ENCODE measurements at places on chromosomes 16 and 17.

DNA sequence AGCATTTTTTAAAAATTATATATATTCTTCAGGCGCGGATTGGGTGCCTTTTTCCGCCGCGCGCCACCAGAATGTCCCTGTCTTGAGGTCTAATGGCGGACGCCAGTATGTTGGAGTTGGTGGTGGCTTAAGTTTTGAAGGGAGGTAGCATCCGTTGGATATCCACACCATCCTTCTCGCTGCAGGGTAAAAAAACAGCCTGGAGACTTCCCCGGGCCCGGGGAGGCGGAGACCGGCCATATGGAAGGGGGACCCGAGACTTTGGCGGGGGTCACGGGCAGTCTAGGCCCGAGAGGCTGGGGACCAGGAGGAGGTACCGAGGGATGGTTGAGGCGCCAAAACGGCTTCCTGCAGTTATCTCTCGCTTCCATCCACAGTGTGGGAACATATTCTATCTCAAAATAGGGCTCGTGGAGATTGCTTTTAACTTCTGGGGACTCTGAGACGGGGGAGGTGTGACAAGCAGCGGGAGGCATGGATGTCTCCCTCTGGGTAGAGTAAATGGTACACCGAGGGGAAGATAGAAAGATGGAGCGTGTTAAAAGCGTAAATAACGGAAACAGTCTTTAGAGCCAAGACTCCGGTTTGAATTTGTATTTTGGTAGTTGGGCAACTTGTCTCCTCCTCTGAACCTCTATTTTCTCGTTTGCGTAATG, at the start of gene SF3B3:
Gene SF3B3, plus strand, starts transcription at position 74 of the 656 bp plus-strand sequence. CDS start 2,841 bp downstream, outside the sequence.
- peak; percentile 88 for DNase-seq

DNA sequence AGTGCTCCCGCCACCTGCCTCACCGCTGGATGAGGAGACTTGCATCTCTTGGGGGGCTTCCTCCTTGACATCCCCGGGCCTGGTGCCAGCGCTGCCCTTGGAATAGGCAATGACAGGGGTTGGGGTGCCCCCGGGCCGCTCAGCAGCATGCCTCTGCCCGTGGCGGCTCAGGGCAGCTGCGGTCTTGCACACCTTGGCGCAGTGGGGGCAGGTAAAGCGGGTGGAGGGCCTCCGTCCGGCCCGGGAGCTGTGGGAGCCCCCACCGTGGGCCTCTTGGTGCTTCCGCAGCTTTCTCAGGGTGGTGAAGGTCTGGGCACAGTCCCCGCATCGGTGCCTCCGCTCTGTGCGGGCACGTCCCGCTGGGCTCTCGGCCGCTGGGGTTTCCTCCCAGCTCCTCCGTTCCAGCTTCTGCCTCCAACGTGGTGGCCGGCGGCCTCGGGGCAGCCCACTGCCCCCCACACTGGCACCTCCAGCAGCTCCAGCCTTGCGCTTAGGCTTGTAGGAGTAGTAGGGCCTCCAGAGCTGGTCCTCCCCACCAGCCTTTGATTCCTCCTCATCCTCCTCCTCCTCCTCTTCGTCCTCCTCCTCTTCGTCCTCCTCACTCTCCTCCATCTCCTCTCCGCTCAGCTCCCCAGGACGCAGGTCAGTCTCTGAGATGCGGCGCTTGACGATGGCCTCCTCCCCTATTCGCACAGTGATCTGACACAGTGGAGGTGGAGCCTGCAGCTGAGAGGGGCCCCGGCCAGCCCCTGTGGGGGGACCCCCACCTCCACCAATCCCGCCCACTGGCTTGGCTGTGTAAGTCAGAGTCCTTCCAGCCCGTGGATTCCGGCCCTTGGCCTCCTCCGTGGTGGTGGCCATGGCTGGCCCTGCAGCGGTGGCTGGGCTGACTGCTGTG, 16.7 kb downstream of the ZBTB4 start:
- DNase-seq: no peak

DNA sequence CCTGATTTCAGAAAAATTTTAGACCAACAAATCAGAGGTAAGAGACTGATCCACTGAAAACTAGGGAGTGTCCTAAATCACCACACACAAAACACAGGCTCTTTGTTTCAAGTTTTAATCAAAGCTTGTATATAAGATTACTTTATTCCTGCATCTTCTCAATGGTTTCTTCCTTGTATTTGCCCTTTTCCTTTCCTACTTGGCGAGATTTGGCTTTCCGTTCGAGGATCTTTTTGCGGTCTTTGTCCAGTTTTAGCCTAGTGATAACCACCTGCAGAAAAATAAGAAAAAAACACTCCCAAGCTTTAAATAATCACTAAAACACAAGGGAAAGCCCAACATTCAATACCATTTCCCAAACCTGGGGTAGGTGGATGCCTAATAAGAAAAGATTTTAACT, 918 bp upstream of the KRABD2 start:
- DNase-seq: no peak

DNA sequence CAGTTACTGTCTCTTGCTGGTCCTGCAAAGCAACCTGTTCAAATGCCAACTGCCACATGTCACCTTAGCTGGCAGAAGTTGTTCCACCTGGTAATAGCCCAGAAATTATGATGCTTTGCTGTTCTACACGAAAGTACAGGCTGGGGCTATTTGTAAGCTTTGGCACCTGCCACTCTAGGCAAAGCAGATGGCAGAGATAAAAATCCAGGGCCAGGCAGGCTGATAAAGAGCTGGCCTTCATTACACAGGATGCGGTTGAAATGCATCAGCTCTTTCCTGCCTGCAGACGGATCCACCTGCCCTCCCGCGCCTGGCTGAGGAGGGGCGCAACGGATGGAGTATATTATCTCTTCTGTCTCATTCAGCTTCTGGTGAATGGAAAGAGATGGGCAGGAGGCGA, 29.3 kb upstream of the KDM8 start:
- DNase-seq: peak; percentile 7

DNA sequence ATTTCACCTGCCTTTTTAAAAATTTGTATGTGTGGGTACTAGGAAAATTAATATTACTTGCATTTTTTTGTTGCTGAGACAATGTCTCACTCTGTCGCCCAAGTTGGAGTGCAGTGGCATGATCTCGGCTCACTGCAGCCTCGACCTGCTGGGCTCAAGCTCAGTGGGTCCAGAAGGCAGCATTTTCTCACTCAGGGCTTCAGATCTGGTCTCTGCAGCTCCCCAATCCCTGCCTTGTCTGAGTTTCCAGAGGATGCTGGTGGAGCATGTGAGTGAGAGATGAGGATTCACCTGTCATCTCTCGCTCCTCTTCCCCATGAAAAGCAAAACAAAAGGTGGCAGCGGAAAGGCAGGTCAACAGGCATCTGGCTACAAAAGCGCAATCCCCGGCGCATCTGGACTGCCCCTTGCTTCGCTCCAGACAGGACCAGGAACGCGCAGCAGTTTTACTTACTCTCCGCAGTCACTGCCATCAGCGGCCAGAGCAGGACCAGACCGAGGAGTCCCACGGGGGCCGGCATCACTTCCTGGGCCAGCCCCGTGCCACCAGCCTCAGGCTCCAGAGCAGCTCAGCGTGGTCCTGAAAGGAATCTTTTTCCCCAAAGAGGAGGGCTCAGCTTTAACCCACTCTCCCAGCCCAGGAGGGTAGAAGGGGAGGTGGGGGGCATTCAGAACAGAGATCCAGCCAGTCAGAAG, 59.9 kb downstream of the LITAF start:
- DNase-seq: no peak

DNA sequence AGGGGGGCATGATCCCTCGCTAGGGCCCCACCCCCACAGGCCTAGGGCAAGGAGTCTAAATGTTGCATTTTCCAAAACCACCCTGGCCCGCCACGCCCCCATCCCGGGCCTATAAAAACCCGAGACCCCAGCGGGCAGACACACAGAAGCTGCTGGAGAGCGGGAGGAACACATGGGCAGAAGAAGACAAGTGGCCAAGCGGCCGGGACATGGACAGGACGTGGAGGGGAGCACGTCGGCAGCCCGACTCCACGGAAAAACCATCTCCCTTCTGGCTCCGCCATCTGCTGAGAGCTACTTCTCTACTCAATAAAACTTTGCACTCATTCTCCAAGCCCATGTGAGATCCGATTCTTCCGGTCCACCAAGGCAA, 34.1 kb upstream of the ENPP7 start:
- no peak for DNase-seq

- DNase-seq: no peak
These were observed 54.0 kb downstream of the SLC6A2 start for GRCh38 chr16:55709801-55710200.

GRCh38 chr17:44741316-44741715, 17.5 kb upstream of the ADAM11 start:
- DNase-seq: no peak

- DNase-seq: no peak
These were observed 125.2 kb upstream of the ZFHX3 start for GRCh38 chr16:73172973-73173709.

DNA sequence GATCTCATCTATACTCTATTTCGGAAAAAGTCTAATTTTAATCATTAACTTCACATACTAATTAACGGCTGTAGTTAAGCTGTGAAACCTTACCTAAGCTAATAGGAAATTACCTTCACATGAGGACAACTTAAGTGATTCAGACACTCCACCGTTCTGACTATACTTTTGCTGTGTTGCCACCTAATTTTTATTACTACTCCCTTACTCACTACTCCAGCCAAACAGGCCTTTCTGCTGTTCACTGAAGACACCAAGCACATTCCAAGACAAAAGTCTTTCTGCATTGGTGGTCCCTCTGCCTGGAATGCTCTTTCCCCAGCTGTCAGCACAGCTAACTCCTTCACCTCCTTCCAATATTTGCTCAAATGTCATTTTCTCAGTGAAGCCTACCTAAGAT, 1.3 kb downstream of the CMTR2 start:
- no peak for DNase-seq

DNA sequence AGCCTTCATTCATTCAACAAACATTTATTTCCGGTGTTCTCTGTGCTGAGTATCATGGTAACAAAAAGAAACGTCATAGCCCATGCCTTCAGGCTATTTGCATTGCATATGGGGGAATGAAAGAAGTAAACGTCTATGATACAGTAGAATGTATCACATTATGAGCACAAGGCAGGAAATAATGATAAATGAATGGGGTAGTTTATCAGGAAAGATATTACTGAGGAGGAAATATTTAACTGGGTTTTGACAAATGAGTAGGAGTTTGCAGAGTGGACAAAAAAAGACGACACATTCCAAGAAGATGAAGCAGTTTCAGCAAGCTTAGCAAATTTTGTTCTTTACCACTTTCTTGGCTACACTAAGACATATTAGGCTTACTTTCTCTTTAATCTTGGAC, 1.3 kb upstream of the KRTAP4-7 start:
- DNase-seq: no peak

DNA sequence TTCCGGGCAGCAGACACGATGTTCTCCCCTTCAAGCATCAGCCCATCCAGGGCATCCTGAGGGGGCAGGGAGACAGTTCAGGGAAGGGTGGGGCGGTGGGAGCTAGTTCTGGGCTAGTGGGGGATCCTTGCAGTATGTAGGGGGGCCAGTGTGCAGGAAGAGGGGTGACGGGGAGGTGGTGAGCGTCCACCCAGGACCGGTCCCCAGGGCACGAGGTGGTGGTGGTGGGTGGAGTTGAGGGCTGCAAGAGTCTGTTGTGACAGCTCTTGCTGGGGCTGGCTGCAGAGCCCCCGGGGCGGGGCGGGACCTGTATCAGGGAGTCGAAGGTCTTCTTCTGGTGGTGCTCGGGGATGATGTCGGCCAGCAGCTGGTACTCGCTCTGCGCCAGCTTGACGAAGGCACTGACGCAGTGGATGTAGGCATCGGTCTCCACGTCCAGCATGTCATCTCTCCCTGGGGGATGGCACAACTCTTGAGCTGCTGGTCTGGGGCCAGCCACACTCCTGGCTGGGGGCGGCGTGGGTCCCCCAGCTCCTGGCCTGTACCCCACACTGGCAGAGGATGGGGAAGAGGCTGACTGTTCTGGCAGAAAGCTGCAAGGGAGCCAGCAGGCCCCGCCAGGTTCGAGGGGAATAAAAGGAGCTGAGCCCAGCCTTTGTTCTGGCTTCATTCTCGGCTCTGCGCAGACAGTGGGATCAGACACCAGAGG, 10.0 kb downstream of the ZACN start:
- no peak for DNase-seq

DNA sequence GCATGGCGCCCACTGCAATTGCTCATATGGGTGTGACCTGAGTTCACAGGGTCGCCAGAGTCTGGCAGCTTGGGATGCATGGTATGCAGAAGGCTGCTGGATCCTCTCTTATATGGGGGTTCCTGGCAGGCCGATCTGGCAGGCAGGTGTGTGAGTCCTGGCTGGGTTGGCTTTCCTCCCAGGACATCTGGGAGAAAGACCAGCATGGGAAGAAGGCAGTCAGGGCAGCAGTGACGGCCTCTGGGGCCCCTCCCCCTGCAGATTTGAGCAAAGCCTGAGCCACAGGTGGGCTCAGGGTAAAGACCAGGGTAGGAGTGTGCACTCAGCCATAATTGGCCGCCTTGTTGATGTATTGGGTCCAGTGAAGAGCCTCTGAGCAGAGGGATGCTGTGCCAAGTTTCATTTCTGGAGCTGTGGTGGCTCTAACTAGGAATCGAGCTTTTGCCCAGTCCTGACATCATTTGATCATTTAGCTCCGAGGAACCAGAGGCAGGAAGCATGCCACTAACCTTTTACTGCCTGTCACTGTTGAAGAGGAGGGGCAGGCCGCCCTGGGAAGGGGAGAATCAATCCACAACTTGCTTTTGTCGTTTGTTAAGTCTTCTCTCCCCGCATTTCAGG, 174.3 kb downstream of the CCDC182 start:
- no peak for DNase-seq

GRCh38 chr17:35864853-35865252, 3.8 kb downstream of the HEATR9 start:
- DNase-seq: no peak

DNA sequence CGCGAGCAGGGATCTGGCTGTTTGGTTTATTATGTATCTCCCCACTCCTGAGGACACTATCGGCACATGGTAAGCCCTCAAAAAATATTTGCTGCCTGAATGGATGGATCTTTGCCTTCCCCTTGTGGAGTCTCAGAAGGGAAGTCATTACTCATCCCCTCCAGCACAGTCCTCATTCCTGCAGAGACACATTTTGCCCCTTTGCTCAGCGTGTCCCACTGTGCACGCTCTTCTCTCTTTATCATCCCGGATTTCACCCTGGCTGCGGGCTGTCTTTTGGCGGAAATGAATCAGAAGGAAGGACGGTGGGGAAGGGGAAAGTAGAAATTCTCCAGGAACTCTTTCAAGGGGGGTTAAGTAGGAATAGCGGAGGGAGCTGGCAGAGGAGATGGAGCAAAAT, 125.2 kb upstream of the CDC42EP4 start:
- DNase-seq: no peak

DNA sequence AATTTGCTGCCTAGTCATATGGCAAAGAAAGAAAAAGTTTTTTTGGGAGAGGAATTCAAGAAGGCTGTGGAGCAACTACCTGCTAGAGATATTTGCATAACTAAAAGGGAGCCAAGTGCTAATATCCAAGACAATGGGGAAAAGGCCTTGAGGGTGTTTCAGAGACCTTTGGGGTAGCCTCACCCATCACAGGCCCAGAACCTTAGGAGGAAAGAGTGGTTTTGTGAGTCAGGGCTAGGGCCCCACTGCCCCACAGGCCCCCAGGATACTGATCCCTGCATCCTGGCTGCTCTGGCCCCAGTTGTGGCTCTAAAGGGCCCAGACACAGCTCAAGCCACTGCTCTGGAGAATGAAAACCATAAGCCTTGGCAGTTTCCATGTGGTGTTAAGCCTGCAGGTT, 41.9 kb upstream of the SDK2 start:
- DNase-seq: no peak

Data from DMS53 (cell line).